Kidney capillary endothelial cell (primary cell): ENCODE measurements at places on chromosomes 3 and 15.

DNA sequence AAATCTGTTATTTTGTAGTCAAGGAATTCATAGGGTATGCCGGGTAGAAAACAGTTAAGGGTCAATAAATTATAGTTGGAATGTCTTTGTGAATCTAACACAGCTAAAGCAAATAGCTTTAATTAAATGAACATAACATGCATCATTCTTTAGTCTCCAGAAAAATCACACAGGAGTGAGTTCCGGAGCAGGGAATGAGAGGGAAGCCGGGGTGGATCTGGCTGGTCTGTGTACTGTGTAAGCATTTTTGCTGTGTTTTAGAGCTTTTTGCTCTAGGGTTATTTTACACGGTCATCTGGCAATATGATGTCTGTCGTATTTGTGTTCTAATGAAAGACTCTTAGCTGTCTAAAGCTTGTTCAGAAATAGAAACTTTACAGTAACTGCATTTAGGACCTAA lies 57.5 kb downstream of the MED12L start:
- no peak for DNase-seq

DNA sequence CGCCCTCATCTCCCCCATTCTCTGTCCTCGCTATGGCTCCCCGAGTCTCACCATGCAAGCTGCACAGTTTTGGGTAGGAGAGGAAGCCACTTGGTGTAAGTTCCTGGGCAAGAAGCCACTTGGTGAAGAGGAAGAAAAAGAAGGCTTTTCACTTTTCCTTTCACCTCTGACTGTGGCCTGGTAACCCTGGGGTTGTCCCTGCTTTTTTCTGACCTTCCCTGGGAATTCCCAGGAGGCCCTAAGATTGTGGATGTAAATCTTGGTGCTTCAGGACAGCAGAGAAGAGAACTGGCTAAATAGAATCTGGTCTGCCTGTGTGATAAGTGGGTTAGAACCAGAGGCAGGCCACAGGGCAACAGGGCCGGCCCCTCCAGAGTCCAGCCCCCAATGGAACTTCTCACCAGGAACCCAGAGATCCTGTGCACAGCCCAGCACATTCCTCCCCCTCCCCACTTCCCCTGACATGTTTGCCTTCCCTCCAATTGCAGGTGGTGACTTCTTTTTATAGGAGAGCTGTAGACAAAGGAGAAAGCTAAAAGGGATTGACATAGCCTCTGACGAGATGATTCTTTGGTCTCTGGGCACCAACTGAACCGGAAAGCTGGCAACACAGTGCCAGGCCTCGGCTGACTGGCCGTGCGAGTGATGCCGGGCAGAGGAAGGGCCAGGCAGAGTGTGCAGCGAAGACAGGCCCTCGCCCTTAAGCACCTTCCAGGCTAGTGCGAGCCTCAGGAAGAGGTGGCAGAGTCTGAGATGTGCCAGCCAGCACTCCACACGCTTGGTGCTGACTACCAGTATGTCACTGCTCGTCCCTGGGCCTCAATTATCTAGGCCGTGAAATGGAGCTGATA lies 19.4 kb upstream of the SKOR1 start:
- no peak for DNase-seq

GRCh38 chr3:142977399-142977728 lies 13.9 kb upstream of the PAQR9 start:
- DNase-seq: no peak

DNA sequence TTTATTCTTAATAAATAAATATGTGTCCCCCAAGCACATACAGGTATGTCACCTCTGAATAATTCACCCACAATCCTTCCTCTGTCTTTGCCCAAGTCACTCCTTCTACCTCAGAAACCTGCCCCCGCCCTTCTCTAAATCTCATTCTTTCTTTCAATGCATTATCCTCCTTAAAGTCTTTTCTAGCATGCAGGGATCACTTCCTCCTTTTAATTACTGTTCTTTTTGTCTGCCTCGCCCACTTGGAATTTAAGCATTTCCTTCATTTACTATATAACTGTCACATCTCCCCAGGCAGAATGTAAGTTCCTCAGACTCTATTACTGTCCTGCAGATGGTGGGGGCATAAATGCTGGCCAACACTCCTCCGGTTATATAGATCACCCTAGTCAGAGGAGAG lies 7.8 kb downstream of the CCDC80 start:
- DNase-seq: no peak

DNA sequence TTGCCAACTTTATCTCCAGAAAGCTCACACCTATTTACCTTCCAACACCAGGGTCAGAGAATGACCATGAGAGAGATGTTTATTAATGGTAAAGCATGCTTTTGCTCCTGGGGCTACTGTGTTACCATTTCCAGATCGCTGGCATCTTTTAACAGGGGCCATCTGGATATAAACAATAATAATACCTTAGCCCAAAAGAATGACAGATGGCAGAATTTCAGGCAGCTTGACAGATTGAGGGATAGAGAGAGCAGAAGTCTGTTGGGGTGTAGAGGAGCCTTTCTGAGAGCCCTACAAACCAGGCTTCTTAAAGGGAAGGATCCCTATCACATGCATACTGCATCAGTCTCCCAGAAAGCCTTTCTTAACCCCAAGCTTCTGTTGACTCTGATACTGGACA lies 17.7 kb downstream of the RBP1 start:
- DNase-seq: no peak

- peak; percentile 82 for DNase-seq
These were observed 28.4 kb downstream of the SMAD6 start for GRCh38 chr15:66730168-66731021.

DNA sequence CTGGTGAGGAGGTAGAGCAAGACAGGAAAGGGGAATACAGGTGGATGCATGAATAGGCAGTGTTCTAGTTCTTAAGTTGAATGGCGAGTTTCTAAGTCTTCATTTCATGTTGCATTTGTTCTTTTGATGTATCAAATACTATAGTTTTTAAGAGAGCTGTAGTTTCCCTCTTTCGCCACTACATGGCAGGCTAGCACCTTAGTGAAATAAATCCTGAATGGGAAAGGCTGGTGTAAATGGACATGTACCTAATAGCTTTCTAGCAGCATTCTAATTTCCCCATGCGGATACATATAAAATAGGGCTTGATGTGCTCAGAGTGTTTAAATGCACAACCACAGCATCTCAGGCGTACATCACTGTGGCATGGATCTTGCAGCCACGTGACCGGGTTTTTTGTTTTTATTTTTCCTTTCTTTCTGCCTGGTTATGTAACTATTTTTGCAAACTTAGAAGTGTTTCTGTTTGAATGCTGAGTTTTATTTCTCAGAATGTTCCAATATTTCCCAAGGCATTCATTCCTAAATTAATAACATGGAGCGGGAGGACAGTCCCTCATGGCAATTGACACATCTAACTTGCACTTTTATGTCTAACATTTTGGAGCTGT lies 23.5 kb upstream of the CLN6 start:
- peak; percentile 79 for DNase-seq

- DNase-seq: no peak
These were observed 212.7 kb upstream of the P2RY1 start for GRCh38 chr3:152621967-152622810.

DNA sequence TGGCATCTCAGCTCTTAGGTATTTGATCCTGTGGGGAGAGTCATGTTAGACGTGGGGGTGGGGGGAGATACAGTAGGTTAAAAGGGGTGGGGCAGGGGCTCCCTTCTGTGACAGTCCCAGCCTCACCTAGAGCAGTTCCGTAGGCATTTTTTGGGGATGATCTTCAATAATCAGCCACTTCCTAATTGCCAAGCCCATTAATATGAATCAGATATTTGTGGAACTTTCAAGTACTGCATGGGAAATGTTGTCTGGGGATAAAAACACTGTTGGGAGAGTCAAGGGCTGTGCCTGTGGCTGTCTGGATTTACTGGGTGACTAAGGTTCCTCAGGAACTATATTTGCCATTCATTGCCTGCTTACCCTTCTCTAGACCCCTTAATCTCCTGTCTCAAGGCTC lies 9.5 kb downstream of the C3orf52 start:
- no peak for DNase-seq

- DNase-seq: peak; percentile 30
These were observed 53.4 kb upstream of the EIF5A2 start for GRCh38 chr3:170961616-170962400.

- no peak for DNase-seq
These were observed 211.2 kb upstream of the STRIT1 start for GRCh38 chr3:155504682-155505081.

GRCh38 chr3:196122021-196122687 lies 40.3 kb upstream of the TFRC start:
- DNase-seq: no peak

- peak; percentile 68 for DNase-seq
These were observed 216.7 kb upstream of the CFAP20DC start for GRCh38 chr3:59266551-59266950.

DNA sequence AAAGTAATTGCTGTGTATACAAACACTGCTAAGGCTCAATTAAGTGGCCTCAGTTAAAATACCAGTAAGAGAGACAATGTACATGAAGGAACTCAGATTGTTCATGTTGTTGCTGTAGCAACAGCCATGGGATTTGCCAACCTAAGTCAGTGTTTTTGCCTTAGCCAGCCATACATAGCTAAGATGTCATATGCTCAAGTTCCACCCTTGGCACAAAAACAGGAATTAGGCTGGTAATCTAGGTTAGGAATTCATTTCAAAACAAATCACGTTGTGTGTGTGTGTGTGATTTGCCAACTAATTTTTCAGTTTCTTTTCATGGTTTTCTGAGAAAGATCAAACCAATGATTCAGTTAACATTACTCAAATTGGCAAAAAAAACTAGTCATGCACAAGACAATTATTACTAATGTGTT lies 143.7 kb upstream of the KCNMB2 start:
- no peak for DNase-seq

- no peak for DNase-seq
These were observed 63.7 kb downstream of the CHD2 start for GRCh38 chr15:92963794-92964193.

DNA sequence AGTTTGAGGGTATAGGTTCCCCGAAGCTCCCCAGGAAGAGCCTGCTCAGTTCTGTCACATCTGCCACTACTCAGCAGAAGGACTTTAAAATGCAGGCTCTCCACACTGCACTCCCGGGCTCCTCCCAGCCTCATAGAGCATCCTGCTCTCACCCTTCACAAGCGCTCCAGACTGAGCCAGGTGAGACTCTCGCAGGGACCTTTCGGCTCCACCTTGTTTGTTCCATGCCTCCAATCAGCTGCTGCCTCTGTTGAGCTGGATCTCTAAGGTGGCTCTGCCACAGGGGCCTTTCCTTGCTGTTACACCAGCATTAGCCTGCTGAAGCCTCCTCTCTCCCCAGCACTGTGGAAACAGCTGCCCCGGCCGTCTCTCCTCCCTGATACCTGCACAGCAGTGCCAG lies 56.1 kb downstream of the SLCO3A1 start:
- DNase-seq: no peak

DNA sequence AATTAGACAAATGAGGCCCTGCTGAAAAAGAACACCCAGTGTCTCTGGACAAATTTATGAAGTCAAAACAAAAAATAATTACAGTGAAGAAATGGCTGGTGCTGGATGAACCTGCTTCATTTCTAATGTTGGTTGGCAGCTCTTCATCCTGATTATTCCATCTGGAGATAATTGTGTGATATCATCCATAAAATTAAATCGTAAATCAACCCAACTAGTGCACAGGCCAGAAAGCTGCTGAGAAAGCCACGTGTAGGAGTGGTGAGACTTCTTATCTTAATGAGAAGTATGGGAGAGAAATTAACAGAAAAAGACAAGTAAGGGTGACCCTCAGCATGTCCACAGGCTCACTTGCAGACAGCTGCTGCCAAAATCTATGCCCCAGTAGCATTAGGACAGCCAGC lies 465.2 kb upstream of the TGFBR2 start:
- no peak for DNase-seq

GRCh38 chr3:9349321-9350117 lies 13.3 kb upstream of the THUMPD3 start:
- peak; percentile 93 for DNase-seq

GRCh38 chr3:184952671-184953070 lies 140.7 kb downstream of the VPS8 start:
- no peak for DNase-seq

GRCh38 chr3:151426341-151426657 lies 34.6 kb downstream of the IGSF10 start:
- no peak for DNase-seq

DNA sequence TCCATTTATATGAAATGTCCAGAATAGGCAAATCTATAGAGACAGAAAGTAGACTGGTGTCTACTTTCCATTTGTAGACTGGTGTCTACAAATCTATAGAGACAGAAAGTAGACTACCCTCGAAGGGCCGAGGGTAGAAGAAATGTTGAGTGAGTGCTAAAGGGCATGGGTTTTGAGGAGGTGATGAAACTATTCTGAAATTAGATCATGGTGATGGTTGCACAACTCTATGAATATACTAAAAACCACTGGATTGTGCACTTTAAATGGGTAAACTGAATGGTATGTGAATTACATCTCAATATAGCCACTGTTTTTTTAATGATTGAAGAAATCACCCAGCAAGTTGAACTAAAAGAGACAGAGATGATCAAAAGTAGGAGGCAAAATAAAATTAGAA lies 27.9 kb downstream of the TP53BP1 start:
- no peak for DNase-seq

GRCh38 chr15:62766599-62766998 lies 275.9 kb upstream of the TPM1 start:
- DNase-seq: no peak

DNA sequence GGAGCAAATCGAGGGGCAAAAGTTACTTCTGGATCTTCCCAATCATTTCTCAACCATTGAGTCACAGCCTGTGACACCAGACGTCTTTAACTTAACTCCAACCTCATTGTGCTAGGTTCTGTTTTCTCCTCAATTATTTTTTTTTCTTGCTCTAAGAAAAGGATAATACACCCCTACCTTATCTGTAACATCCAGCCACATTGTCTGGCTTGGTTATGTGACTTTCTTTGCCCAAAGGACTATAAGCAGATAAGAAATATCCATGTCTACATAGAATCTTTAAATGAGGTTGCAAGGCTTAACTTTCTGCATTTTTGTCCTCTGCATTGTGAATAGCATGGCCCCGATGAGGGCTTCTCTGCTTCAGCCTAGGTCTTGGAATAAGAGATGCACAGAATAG lies 782.4 kb upstream of the CFAP20DC start:
- DNase-seq: no peak

DNA sequence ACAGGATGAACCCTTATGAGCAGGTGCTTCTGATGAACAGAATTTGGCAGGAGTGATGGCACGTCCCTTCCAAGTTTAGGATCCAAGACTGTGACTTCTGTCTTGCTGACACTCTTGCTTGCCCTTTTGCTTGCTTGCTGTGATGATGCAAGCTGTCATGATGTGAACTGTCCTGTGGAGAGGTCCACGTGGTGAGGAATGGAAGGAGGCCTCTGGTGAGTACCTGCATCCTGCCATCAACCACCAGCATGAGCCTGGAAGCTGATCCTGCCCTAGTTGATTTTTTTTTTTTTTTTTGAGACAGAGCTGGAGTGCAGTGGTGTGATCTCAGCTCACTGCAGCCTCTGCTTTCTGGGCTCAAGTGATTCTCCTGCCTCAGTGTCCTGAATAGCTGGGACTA lies 45.5 kb downstream of the EDEM1 start:
- DNase-seq: no peak

DNA sequence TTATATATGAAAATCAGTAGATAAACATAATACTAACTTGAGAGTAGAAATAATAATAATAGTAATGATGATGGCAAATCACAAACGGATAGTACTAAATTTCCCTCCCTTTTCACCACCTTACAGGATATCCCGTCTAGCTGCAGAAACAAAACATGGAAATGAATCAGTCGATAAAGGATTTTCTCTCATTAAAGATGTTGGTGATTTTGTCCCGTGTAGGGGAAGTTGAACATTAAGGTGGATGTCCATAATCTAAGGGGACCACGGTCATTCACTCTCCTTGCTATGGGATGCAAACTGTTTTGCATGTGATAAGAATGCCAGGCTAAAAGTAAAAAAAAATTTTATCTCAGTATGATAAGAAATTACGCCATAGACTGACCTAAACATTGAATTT lies 1027.7 kb upstream of the NR2F2 start:
- DNase-seq: peak; percentile 92
